ENCODE measurements at places on chromosomes 16 and 17. TPM values are rescaled to one million over a fixed set of nuclear protein-coding genes. Genes with fewer than 3 reads are reported as not detected.

The MMP28 gene
- total RNA-seq: 44.6 TPM

The OR2C1 gene
- total RNA-seq: not detected

The WIPF2 gene
- total RNA-seq: 11.2 TPM

The CYGB gene
- 60.7 TPM for total RNA-seq

The ASGR1 gene
- total RNA-seq: 3.9 TPM

The SLC2A4 gene
- total RNA-seq: 4.9 TPM

The TMEM132E gene
- not detected for total RNA-seq

The RFFL gene
- 20.0 TPM for total RNA-seq

The DYNLL2 gene
- total RNA-seq: 15.3 TPM

The CD300E gene
- 0.21 TPM for total RNA-seq

The CTRL gene
- total RNA-seq: 0.43 TPM

The PPM1E gene
- 0.11 TPM for total RNA-seq

The LIMD2 gene
- total RNA-seq: 27.0 TPM

The FBXW10 gene
- not detected for total RNA-seq

GRCh38 chr16:31402687-31403086 is 9.6 kb downstream of the ITGAD start:
- no peak for DNase-seq

DNA sequence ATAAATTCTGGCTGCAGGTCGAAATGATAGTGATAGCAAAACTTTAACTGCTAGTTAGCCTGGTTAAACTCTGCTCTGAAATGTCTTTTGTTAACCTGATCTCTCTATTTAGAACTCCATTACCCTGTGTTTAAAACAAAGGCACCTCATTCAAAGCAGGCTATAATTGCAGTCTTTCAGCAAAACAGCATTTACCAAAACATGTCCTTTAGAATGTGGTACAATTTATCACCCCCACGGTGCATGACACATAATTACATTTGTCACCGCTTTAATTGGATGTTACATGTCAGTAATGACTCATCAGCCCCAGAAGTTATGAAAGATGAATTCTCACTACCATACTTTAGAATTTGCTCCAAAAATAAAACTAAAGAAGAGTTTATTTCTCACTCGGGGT is 295.4 kb downstream of the TOX3 start:
- no peak for DNase-seq

GRCh38 chr17:66281661-66282369 is 20.6 kb upstream of the PRKCA start:
- DNase-seq: no peak

GRCh38 chr16:29290631-29291247 is 115.8 kb downstream of the NPIPB11 start:
- peak; percentile 98 for DNase-seq

GRCh38 chr16:47956916-47957315 is 198.9 kb downstream of the ABCC12 start:
- no peak for DNase-seq

- no peak for DNase-seq
Observed at GRCh38 chr16:4513086-4513860, 25.3 kb downstream of the CDIP1 start.

GRCh38 chr17:50841949-50842354 is 6.6 kb downstream of the WFIKKN2 start:
- peak; percentile 78 for DNase-seq

GRCh38 chr16:49353680-49354079 is 19.9 kb upstream of the C16orf78 start:
- no peak for DNase-seq

DNA sequence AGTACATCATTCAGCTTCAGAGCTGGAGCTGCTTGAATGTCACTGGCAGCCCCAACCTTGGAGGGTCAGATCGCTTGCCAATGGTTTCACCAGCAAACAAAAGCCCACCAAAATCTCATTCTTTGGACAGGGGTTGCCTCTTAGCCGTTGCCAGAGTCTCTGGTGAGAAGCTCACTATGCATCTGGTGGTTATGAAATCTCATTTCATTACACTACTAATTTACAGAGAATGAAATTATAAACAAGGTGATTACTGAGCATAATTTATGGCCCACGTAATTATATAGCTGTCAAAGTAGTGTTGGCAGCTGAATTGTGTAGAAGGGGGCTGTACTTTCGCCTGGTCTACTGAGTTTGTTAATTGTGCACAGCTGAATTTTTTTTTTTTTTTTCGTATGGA is 688.9 kb upstream of the KIF2B start:
- DNase-seq: no peak

DNA sequence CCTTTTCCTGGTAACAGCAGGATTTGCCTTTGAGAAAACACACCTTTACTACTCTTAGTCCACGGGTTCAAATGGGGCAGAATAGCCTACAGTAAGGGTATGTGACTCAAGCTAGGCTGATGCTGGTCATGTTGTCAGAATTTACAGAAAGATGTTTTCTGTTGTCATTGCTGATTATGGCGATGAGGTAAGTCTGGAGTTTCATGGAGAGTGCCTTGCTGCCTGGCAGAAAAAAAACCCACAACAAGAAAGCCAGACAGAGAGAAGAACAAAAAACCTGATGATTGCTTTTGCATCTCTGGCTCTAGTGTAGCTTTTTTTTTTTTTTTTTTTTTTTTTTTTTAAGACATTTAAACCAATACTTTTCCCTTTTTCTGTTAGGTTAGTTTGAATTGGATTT is 47.9 kb downstream of the SLC6A4 start:
- no peak for DNase-seq

GRCh38 chr16:64950262-64950661 is 171.6 kb downstream of the CDH11 start:
- no peak for DNase-seq

DNA sequence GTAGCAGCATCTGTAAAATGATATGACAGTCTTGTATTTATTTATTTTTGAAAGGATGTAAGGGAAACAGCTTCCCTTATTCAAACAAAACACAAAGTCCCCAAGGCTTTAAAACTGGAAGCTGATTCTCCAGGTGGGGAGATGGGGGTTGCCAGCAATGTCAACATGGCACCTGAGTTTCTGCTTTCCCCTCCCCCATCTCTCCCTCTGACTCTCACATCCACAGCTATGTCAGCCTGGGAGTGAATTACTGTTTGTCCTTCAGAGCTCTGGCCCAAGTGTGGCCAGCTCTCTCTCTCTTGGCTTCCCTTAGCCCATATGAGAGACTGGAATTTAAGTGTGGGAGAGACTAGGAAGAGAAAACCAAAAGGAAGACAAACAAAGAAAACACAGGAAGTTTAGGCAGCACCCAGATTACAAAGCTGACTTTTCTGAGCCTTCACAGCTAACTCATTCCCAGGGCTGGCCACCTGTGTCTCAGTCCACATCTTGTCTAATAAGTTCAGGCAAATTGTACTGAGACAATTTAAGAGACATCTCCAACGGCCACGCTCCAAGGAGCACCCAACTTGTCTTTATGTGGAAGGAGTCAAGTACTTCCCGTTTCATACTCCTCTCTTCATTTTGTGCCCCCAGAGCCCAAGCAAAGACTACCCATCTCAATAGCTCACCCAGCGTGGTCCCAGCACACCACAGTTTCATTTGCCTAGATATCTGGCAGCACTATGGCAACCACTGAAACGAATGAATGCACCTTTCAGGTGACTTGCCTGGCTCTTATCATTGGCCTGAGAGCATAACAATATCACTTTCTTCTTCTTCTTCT is 69.2 kb downstream of the SOX9 start:
- DNase-seq: no peak

DNA sequence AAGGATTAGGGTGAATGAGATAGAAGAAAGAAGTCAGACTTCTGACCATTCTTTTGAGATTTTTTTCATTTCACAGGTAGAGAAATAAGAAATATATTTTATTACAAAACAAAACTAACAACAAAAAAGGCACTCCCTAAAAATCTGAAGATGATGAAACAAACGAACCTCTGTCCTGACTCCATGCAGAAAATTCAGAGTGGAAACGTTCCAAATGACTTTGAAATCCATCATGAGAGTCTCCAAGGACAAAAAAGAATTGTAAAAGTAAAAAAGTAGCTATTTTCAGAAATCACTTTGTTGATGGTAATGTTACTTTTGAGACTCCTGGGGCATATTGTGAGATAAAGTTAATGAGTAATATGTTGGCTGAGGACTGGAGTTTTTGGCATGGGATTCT is 26.4 kb upstream of the MNT start:
- no peak for DNase-seq

DNA sequence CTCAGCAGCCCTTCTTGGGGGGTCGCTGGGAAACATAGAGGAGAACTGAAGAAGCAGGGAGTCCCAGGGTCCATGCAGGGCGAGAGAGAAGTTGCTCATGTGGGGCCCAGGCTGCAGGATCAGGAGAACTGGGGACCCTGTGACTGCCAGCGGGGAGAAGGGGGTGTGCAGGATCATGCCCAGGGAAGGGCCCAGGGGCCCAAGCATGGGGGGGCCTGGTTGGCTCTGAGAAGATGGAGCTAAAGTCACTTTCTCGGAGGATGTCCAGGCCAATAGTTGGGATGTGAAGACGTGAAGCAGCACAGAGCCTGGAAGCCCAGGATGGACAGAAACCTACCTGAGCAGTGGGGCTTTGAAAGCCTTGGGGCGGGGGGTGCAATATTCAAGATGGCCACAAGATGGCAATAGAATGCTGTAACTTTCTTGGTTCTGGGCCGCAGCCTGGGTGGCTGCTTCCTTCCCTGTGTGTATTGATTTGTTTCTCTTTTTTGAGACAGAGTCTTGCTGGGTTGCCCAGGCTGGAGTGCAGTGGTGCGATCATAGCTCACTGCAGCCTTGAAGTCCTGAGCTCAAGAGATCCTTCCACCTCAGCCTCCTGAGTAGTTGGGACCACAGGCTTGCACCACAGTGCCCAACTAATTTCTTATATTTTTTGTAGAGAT is 3.4 kb downstream of the STH start:
- DNase-seq: peak; percentile 86

- no peak for DNase-seq
Observed at GRCh38 chr17:35046740-35047283, 16.7 kb downstream of the RFFL start.

GRCh38 chr17:17783116-17783824 is 53.5 kb downstream of the SREBF1 start:
- no peak for DNase-seq

GRCh38 chr16:29899516-29900101 is at the start of gene SEZ6L2:
Gene SEZ6L2, minus strand, starts transcription at chr16:29899550. Its CDS starts 531 bp downstream, at chr16:29899019.
- no peak for DNase-seq

- no peak for DNase-seq
Observed at GRCh38 chr17:79562192-79562930, 48.5 kb downstream of the RBFOX3 start.

GRCh38 chr17:42286411-42287221 is 1.7 kb upstream of the STAT5A start:
- peak; percentile 62 for DNase-seq

- DNase-seq: no peak
Observed at GRCh38 chr17:13102477-13102876, 84.7 kb upstream of the ELAC2 start.

GRCh38 chr17:40518401-40519088 is 17.1 kb upstream of the TNS4 start:
- DNase-seq: peak; percentile 41

DNA sequence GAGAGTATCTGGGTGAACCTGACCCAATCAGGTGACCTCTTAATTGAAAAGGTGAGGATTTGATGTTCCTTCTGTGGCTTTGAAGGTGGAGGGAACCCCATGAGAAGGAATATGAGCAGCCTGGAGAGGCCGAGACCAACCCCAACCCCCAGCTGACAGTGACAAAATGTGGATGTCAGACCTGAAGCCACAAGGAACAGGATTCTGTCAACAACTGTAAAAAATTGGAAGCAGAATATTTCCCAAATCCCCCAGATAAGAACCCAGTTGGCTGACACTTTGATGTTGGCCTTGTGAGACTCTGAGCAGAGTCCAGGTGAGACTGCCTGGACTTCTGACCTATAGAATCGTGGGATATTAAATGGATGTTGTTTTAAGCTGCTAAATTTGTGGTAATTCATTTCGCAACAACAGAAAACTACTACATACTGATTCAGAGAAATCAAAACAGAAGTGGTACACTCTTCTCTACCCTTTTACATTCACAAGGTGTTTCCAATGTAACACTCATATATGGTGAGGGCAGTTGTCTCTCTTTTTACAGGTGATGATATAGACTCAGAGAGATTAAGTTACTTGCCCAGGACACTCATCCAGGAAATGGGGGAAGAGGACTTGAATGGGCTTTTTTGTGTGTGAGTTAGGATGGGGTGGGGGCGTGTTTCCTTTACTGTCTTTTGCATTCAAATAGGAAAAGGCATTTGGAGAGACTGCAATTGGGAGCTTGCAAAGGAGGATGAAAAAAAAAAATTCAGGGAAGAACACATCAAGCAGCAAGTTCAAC is 29.8 kb upstream of the SALL1 start:
- no peak for DNase-seq

DNA sequence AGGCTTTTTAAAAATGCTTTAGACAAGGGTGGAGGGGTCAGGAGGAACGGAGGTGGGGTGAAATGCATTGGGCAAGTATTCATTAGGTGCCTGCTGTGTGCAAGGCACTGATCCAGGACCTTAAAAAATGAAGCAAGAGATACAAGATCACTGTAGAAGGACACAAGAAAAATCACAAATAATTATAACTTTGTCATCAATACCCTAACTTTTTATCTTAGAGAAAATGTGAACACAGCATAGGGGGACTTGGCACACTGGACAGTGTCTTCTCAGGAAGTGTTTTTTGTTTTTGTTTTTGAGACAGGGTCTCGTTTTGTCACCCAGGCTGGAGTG is 7.0 kb downstream of the EPOP start:
- no peak for DNase-seq

DNA sequence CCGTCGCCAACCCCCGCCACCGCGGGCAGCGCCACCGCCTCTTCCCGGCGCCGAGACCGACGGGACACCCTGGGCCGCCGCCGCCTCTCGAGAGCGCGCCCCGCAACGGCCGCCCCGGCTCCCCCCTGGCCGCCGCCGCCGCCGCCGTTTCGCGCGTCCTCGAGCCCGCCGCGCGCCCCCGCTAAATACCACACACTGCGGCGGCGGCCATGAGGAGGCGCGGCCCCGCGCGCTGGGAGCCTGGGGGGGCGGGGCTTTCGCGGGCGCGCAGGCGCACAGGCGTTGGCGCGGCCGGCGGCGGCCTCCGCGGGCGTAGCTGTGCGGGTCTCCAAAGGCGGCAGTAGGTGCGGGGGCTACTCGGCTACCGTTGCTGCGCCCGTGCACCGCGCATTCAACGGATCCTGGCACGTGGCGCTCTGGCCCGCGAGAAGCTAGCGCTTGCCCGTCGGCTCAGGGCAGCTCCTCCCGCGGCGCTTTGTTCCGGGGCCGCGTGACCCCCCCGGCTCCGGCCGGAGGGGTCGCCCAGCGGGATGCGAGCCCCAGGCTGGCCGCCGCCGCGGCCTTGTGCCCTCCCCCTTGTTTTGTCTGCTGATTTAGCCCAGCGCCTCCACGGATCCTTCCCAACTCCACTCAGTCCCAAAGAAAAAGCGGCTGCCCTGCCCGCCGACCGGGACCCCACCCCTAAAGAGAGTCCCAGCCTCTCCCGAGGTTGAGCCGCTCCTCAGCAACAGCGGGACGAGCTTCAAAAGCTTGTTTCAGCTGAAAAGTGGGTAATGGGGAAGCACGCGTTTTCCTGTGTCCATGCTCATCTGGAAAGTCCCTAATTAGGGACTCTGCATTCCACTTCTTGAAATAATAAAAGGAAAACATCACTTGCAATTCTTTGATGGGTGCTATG is at the start of gene SIAH1:
Gene SIAH1, minus strand, starts transcription at position 161 of the 898 bp plus-strand sequence. CDS start 22,985 bp downstream, outside the sequence.
- DNase-seq: peak; percentile 22

GRCh38 chr16:5036228-5037156 is 2.8 kb upstream of the NAGPA start:
- no peak for DNase-seq

- no peak for DNase-seq
Observed at GRCh38 chr17:57004944-57005579, 27.1 kb downstream of the SCPEP1 start.

- DNase-seq: no peak
Observed at GRCh38 chr16:1920727-1921171, 2.5 kb upstream of the HS3ST6 start.

GRCh38 chr16:27202923-27203506 is 311 bp upstream of the KDM8 start:
- DNase-seq: peak; percentile 61

Measured in ascending aorta (tissue), 2 donors.